ENCODE measurements at places on chromosomes 6 and 20. TPM values are rescaled to one million over a fixed set of nuclear protein-coding genes. Genes with fewer than 3 reads are reported as not detected.

The CST4 gene
- not detected for total RNA-seq

The TRIM15 gene
- not detected for total RNA-seq

The ABHD16B gene
- total RNA-seq = not detected

The KCNK16 gene
- total RNA-seq = not detected

The FOXF2 gene
- total RNA-seq = 4.5 TPM

Data from pericardium fibroblast (primary cell).